ENCODE measurements at places on chromosomes 12 and 14.

DNA sequence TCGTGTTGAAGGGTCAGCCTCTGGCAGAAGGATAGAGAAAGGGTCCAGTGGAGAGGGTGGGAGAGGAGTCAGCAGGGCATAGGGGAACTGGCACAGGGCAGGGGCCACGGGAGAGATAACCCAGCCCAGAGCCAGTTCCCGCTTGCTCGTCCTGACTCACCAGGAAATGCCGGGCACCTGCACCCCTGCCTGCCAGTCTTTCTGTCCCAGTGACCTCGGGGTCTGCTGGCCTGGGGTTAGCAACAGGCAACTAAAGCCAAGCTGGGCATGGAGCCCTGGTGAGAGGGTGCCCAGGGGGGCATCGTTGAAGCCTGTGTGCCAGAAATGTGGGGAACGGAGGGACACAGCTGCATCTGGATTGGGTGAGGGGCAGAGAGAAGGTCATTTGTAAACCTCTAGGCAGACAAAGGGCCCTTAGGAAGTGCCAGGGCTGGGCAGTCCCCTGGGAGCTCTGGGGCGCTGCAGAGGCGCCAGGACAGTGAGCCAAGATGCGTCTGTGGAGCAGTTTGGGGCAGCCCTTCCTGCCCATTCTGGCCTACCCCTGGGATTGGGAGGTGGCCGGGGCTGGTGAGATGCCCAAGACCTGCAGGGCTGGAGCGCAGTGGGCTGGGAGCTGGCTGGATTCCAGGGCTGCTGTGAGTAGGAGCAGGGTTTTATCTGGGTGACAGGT is 5.5 kb downstream of the TNFAIP2 start:
- DNase-seq = no peak

DNA sequence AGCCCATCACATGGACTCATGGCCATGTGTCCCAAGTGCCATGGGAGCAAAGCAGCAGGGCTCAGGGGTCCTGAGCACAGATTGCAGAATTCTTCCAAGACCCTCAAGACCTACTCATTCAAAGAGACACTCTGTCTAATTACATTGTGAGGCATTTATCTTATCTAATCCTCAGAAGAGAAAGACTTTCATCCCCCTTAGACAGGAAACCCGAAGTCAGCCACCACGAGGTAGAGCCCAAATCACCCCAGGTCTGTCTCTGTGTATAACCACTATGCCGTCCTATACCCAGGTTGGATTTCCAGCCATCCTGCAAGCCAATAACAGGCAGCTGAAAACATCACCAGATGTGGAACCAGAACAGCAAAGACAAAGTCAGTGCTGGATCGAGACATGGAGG is 8.9 kb upstream of the BCL11B start:
- no peak for DNase-seq

GRCh38 chr14:103072595-103073366 is 11.2 kb upstream of the LBHD2 start:
- DNase-seq = no peak

DNA sequence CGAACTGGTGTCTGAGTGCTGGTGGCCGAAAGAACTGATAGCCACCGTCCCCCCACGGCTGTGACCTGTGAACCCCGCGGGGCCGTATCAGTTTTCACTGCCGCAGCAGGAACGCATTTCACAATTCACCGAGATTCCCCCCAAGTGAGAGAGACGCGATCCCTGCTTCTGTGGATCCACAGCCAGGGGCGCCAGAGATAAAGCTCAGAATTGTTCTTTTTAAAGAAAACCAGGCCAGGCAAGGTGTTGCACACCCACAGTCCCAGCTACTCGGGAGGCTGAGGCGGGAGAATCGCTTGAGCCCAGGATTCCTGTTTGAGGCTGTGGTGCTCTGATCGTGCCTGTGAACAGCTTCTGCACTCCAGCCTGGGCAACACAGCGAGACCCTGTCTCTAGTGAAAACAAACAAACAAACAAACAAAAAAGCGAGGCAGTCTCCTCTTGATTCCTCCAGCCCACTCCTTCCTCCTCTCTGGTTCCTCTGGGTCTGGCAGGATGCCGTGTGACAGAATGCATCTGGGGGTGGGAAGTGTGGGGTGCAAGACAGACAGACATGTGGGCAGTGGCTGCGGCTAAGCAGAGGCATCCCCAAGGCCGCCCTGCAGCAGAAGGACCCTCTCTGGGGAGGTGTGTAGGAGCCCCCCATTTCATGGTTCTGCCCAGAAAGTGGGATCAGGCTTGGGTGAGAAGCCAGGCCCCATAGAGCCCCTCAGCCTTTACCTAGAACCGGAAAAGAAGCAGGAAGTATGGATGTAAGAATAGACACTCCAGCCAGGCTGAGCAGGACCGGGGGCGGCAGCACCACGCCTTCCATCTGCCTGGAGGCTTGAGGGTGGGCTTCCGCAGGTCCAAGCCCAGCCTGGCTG is 39.2 kb upstream of the PPP1R13B start:
- no peak for DNase-seq

DNA sequence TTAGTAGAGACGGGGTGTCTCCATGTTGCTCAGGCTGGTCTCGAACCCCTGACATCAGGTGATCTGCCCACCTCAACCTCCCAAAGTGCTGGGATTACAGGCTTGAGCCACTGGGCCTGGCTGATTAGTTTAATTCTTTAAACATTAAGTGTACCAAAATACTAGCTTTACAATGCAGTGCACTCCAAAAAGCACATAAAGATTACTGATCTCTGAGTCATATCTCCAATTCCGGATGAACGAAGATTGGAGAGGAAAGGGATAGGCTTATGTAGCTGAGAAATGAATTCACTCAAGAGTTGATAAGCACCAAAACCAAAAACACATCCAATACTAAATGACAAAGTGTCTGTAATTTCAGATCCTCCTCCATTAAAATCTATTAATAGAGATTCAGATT is 15.1 kb downstream of the NAV3 start:
- DNase-seq = no peak

DNA sequence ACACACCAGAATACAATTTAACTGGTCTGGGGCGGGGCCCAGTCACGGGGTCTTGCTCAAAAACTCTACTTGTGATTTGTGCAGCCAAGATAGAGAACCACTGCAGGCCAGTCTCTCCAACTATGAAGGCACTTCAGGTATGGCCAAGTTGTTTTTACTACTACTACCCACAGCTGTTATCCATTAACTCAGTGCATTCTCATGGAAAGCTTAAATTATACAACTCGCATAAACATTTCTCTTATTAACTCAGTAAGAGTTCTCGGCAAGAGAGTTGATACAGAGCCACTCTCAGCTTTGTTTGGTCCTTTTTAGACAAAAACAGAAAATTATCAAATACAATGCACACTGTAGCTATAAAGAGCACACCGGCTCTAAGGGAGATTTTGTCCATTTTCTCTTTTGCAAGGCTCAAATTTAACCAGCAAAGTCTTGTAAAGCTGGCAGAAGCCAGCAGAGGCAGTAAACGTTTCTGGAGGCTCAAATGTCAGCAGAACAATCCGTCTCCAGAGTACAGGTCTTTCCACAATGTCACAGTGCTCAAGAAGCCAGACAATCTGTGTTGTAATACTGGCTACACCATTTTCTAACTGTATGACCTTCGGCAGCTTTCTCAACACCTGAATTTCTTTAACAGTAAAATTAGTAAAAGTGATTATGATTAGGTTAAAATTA is 85.9 kb downstream of the PTGER2 start:
- DNase-seq = peak; percentile 14

DNA sequence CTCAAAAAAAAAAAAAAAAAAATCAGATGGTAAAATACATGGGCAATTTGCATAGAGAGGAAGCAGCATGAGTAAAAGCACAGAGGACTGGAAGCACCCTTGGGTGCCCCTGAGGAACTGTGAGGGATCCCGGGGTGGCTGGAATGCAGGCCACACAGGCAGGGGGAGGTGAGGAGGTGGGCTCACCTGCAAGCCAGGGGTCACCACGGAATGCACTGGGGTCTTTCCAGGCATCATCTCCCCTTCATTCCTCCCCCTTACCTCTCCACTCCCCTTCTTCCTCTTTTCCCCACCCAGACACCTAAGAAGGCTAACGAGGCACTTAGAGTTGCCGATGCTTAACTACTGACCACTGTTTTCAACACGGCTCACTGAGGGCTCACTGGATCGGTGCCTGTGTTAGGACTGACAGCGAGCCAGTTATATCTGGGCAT is 14.4 kb upstream of the HIP1R start:
- DNase-seq = no peak

- DNase-seq = no peak
Measured at GRCh38 chr12:56677680-56678079, 10.4 kb downstream of the PTGES3 start.

DNA sequence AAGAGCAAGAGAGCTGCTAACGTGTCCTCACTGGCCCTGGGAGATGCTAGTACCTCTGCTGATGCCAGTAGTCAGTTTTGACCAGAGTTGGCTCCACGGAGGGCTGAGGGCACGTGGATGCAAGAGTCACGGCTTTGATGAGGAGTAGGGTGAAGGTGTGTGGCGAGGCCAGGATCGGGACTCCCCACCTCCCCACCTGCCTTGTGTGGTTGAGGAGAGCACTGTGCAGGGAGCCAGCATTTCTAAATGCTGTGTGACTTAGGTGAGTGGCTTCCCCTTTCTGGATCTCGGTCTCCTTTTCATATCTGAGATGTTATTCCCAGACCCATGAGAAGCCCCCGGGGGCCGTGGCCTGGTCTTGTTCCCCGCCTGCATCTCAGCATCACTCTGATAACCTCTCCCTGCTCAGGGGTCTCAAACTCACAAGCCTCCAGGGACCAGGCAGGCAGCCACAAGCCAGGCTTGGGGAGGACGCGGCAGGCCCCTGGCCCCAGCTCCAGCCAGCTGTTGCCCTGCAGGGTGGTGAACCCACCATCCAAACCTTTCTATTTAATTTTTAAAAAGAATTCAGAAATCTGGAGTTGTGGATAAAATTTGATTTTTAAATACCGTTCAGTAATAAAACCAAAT is 32.1 kb downstream of the MVK start:
- no peak for DNase-seq

DNA sequence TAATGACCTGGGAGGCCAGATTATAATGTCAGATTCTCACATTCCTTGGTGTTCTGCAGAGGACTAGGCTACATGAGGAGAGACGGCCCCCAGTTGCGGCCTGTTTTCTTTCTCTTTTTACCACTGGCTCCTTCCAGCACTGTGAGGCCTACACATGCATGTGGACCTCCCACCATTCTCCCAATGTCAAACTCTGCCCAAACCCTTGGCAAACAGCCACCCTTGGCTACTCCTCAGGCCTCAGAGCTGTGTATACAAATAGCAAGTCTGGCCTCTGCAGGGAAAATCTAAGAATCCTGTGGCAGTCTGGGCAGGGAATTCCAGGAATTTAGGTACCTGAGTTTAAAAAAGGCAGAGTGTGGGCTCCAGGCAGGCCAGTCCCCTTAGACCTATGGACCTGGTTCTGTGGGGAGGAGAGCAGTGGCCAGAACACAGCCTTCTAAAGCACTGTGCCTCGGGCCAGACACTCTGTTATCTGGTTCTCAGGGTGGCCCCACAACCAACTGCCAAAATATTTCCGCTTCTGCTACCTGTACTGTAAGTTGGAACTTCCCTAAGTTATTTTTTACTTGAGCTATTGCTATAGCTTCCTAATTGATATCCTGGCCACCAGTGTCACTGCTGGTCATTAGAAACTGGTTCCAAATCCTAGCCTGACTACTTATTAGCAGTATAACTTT is 19.9 kb upstream of the NEDD1 start:
- no peak for DNase-seq

DNA sequence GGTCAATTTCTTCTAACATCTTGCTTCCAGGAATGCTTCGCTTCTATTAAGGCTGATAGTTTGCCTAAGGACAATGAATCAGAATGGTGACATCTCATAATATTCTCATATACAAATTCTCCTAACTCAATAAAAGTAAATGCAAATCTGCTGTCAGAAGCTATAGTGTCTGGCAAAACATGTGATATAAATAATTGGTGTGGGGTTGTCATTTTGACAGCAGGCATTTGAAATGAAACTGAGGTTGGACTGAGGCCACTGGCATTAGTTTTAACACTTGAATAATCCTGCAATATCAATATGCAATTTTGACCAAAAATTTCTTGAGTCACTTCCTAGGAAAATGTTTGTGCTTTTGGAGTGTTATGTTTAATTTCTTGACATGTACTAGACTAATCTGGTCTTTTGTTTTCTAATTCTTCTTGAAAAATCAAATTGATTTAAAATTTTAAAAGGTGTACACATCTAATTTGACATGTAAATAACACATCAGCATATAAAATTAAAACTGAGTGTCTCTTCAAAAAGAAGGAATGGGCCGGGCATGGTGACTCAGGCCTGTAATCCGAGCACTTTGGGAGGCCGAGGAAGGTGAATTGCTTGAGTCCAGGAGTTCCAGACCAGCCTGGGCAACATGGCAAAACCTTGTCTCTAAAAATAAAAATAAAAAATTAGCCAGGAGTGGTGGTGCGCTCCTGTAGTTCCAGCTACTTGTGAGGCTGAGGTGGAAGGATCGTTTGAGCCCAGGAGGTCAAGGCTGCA is 92.3 kb upstream of the BTG1 start:
- DNase-seq = no peak

- no peak for DNase-seq
Measured at GRCh38 chr14:72714094-72714493, 179.8 kb downstream of the DPF3 start.

- peak; percentile 32 for DNase-seq
Measured at GRCh38 chr14:32561520-32561919, 232.4 kb downstream of the AKAP6 start.

DNA sequence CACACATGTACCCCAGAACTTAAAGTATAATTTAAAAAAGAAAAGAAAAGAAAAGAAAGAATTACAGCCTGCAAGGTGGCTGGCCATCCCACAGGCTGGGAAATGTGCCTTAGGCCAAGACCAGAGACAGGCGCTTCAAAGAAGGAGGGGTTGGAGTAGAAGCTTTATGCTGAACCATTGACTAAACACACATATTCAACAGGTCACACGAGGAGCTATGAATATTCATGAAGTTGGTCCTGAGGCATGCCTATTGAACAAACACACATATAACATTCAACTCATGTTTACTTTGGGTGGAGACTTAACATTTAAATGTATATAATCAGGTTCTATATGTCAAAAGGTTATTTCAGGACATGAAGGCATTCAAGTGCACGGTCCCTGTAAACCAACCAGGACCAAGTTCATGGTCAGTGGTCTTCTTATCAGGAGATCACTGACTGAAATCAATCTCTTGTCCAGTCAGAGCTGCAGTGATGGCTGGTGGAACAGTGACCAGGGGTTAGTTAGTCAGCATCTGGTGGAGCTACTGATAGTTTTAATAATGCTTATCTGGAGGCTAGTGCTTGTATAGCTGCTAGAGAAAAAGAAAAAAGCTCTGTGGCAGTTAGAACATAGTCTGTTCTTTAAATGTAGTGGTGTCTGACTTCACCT is 35.6 kb upstream of the ITPR2 start:
- no peak for DNase-seq

GRCh38 chr12:49043856-49044258 is 16.7 kb downstream of the KMT2D start:
- no peak for DNase-seq

DNA sequence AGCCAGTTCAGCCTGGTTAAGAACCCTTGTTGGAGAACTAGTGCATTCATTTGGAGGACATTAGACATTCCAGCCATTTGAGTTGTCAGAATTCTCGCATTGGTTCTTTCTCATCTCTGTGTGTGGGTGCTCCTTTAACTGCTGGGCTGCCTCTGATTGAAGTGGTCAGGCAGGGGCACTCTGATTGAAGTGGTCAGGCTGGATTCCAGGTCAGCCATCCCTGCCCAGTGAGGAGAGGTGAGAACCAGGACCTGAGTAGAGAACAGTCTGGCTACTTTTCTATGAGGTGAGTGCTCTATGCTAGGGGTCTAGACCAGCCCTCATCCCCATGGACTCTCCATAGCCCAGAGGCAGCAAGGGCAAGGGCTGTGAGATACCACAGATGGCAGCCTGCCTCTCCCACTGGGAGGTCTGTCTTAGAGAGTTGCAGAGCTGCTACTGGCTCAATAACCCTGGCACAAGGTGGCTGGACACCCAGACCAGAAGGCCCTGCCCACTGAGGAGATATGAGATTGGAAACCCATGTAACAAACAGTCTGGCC is 691.6 kb downstream of the TMTC2 start:
- DNase-seq = no peak

Measured in HTR-8/SVneo (cell line).